ENCODE measurements at places on chromosomes 1 and 21.

DNA sequence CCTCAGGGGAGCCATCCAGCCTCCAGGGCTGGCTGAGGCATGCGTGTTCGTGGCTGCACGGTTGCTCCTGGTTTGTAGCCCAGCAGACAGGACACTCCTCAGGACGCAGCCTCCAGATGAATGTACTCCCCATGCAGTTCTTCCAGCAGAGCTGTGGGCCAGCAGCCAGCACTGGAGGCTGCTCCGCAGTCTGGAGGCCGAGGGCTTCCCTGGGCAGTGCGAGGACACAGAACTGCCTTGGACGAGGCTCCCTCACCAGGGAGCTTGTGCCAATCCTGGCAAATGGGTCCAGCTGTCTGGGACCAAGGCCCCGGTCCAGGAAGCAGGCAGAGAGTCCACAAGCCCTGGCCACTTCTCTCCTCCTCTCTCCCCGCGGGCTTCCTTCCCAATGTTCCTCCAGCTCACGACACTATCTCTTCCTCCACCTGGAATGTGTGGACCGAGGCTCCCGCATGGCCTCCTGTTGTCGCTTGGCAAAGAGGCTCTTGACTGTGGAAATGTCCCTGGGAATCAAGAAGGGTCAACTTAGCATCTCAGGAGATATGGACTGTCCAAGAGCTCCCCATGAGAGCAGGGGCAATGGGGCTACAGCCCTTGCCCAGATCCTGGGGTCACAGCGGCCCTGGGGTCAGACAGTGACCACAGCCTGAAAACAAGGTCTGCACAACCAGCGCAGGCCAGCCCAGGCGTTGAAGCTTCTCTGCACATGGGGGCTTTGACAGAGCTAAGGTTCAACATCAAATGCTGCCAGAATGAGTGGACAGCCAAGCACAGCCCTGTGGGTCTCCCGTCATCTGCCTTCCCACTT, 5.3 kb downstream of the EDN2 start:
- no peak for DNase-seq

GRCh38 chr1:184624626-184625025, 130.0 kb downstream of the EDEM3 start:
- no peak for DNase-seq

DNA sequence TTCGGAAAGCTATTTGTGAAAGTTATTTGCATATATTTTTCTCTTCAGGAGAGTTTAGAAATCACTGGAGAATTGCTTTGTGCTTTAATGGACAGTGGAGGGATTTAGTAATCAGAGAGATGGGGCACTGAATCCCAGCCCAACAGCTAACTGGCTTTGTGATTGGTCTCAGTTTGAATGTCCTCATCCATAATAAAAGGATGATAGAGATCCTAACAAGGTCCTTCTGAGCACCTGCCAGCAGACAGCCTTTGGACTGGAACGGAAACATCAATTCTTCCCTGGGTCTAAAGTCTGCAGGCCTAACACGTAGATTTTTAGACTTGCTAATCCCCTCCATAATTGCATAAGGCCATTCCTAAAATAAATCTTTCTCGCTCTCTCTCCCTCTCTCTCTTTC, 112.0 kb upstream of the ADAMTS5 start:
- DNase-seq: no peak

GRCh38 chr1:201518071-201518470, 11.1 kb upstream of the CSRP1 start:
- DNase-seq: no peak

Measured in T-helper 1 cell (primary cell).